ENCODE measurements at places on chromosomes 3 and 15.

- no peak for DNase-seq
Observed at GRCh38 chr3:157594413-157594812, 91.2 kb upstream of the VEPH1 start.

DNA sequence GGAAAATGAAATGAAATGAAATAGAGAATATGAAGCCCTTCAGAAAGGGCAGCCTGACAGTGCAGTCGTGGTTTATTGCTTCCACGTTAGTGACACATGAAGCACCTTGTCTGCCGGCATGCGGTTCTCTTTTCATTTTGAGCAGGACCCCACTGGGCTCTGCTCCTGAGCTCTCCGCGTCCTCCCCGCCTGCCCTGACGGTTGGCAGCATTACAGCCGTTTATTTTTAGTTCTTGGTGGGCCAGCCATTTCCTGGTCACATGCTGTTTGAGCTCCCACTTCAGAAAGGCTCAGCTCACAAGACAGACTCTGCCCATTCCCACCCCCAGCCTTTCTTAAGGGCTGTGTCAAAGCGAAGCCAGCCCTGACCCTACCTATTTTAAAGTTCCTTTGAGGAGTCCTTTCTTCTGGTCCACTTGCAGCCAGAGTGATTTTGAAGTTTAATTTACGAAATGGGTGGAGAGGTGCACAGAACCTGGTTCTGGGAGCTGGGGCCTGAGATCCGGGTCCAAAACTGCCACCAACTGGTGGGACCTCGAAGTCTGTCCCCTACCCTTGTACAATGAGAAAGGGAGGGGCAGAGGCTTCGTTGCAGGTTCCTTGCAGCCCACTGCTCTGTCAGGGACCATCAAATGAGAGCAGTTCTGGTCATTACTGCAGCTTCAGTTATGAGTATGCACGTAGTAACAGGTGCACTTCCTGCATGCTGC, 60.1 kb downstream of the MGLL start:
- DNase-seq: no peak

- DNase-seq: no peak
Observed at GRCh38 chr3:46865031-46865507, 1.8 kb upstream of the MYL3 start.

DNA sequence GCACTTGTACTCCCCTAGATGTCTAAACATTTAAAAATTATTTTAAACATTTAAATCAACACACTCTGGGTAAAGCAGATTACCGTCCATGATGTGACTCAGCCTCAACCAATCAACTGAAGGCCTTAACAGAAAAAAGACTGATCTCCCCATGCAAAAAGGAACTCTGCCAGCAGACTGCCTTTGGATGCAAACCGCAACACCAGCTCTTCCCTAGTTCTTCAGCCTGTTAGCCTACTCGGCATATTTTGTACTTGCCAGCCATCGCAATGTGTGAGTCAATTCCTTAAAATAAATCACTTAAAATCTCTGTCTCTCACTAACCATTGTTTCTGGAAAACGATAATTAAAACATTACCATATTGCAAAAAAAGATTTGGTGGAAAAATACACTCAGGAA, 375.9 kb downstream of the RSL24D1 start:
- DNase-seq: no peak

GRCh38 chr3:192850451-192850981, 67.1 kb downstream of the MB21D2 start:
- no peak for DNase-seq

DNA sequence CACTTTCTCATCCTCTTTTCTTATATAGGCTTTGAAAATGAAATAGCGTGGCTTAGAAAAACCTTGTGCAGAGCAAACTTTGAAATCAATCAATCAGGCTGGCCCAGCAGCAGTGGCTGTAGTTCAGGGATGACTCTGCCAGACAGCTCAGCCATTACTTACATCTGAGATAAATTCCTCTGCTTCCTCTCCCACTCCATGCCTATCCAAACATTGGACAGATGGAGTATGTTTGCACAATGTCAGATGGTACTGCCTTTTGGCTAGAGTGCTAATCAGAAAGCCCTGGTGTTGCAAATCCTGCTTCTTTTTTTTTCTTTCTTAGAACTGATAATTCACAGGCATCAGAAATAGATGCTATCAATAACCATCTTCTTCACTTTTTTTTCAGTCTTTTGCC, 1065.1 kb downstream of the AGBL1 start:
- DNase-seq: no peak

DNA sequence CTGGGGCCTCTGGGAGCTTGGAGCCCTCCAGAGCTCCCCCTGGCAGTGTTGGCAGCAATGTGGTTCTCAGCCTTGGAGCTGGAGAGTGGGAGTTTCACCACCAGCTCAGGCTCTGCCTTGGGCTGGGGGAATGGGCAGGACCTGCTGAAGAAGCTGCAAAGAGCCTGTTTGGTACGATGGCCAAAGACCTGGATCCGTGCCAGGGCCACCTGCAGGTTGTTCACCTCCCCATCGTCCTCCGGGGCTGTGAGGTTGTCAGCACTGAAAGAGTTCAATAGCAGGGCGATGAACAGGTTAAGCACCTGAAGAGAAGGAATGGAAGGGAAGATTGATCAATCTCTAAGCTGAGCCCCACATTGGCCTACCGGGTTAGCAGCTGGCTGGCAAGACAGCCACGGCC, 77.3 kb upstream of the SCN5A start:
- no peak for DNase-seq

DNA sequence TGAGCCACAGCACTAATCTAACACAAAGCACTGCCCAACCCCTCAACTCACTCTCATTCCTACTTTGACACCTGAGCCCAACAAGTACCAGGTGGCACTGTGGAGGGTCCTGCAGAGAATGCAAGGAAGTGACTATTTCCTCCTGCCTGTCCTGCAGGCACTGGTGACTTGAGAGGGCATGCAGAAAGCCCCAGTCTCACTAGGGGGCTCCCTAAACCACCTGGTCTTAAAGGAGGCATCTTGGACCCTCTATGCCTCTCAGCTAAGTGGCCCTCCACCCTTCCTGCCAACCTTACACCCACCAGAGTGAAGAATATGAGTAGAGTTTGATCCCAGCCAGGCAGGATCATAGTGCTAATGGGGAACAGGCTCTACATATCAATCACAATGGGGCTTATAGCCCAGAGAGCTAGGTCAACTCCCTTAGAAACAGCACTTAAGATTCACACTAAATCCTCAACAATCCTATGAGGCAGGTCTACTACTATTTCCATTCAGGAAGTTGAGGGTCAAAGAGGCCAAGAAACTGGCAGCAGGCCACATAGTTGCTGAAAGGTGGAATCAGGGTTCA, 15.2 kb downstream of the TRAIP start:
- DNase-seq: no peak

DNA sequence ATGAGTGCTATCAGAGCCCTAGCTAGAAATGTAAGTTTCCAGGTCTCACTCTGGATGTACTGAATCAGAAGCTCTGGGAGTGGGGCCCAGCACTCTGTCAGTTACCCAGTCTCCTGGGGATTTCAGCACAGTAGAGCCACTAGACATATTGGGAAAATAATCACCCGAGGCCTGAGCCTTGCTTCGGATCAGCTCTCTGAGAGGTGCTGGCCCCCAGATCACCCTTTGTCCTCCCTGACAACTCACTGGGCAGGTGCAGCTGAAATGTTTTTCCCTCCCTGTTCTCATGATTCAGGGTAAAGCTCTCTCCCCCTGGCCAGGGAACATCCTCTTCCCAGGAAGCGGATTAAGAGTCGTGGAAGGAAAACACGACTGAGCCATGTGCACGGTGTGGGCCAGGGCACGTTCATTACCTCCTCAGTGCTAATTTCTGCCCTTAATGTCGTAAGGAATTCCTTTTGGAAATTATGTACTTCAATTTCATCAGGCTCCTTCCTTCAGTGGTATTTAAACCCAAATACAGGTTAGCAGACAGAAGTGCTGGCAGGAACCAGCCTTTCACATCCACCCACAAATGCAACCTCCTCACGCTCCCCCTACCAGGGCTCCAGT, 296.7 kb upstream of the LYSMD4 start:
- DNase-seq: no peak

DNA sequence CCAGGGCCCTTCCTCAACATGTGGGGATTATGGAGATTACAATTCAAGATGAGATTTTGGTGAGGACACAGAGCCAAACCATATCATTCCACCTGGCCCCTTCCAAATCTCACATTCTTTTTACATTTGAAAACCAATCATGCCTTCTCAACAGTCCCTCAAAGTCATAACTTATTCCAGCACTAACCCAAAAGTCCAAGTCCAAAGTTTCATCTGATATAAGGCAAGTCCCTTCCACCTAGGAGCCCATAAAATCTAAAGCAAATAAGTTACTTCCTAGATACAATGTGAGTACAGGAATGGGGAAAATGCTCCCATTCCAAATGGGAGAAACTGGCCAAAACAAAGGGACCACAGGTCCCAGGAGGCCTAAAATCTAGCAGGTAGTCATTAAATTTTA, 309.5 kb upstream of the SLITRK3 start:
- no peak for DNase-seq

- DNase-seq: no peak
Observed at GRCh38 chr3:149462051-149462450, 12.4 kb upstream of the TM4SF4 start.

DNA sequence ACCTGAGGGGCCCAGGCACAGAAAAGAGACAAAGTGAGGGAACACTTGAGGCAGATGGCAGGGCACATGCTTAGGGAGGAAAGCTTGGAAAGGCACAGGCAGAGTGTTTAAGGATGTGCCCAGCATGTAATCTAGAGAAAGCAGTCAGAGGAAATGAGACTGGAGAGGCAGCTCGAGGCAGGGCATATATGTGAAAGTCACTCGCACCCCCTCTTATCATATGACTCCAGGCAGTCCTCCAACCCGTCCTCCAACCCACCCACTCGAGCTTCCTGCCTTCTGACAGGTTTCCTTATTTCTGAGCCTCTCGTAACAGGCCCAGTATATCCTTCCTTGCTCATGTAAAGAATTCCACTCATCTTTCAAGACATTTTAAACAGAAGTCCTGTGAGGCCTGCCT, 294.0 kb downstream of the SOX2 start:
- no peak for DNase-seq

DNA sequence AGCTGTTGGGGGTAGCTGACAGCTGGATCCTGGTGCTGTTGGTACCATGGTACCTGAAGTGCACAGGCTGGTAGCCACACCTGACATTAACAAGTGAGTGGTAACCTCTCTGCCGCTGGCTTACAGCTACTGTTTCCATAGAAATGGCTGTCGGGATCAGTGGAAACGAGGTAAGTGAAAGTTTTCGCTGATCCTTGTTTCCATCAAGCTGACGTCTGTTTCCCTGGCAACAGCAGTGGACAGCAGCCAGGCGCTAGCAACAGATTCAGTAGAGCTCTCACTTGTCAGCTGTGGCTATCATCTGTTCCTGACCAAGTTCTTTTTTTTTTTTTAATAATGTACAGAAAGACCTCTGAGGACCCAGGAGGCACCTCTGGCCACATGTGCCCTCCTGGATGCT, 166.2 kb downstream of the CHDH start:
- DNase-seq: no peak

DNA sequence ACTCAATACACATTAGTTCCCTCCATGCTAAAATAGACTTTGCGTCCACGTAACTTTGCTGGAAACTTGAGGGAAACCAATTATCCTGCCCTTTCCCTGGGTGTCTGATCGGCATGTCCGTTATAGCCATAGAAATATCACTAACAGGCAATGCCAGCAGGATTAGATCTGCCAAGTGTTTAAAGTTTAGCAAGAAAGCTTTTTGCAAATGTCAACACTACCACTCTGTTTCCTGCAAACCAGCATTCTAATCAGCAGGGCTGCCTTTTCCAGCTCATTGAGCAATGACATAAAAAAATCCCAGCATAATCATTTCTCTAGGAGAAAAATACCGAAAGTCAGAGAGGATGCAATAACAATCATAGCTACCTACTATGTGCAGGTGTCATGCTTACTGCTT, 60.9 kb downstream of the NOX5 start:
- DNase-seq: no peak

- no peak for DNase-seq
Observed at GRCh38 chr3:128844502-128844901, 34.9 kb upstream of the ACAD9 start.

- DNase-seq: no peak
Observed at GRCh38 chr15:60313906-60314305, 83.9 kb downstream of the ANXA2 start.

DNA sequence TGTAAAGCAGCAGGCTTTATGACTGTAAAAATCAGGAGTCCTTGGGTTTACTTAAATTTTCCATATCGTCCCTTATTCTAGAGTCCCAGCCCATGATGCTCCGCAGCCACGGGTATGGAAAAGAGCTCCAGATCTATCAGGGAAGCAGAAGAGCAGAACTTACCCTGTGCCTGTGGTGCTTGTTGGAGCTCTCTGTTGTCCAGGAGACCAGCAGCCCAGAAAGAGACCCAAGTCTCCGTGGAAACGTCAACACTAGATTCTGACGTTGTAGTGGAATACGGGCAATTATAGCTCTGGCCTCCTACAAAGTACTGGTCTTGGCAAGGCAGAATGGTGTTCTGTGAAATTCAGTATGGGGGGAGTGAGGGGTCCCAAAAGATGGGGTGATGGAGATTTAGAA, 2.0 kb downstream of the GMNC start:
- no peak for DNase-seq

GRCh38 chr15:88218557-88219221, 37.9 kb downstream of the NTRK3 start:
- DNase-seq: no peak

DNA sequence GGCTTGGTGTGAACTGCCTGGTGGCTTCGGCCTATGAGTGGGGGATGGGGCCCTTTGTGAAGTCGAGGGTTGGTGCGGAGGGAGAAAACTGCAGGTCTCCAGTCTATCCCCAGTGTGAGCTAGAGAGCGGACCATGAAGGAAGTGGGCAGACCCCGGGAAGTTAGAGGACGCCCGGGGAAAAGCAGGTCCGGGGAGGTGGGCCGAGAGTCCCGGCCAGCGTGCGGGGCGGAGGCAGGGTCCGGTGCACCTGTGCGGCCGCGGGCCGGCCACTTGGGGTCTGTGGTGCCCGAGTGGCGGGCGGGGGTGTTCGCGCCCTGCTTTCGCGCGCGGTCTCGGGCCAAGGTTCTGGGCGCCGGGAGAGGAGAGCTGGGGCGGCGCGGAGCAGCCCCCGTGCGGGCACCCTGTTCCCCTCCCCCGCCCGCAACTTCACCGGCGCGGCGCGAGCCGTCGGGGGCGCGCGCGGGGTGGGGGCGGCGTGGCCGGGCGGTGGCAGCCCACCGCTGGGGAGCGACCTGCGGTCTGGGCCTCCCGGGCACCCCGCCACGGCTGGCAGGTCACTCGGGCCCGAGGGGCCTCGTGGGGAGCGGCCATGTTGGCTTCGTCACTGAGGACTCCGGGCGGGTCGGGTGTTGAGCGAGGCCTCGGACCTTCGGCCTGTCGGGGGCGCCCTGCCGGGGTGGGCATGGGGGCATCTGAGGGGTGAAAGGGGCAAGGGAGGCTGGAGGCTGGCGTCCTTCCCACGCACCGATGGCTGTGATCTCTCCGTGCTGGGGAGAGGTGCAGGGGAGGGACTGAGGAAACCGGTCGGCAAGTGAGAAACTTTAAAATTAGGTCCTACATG, 4.8 kb downstream of the UBE2E1 start:
- peak; percentile 26 for DNase-seq

DNA sequence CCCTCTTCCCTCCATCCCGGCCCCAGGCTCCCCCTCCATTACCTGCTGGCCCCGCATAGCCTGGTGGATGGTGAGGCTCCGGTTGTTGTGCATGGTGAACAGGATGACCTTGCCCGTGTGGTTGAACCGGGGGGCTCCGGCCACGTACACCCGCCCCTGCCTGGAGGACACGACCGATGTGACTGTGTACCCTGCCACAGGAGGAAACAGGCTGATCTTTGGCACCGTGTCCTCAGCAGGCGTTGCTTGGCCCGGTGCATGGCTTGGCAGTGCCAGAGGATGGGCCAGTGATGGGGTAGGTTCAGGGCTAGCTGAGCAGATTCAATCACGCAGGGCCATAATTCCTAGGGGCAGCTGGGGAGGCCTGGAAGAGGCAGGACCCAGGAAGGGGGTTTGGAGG, 58.1 kb downstream of the FEM1B start:
- no peak for DNase-seq

All from stimulated activated CD4-positive, alpha-beta T cell treated with anti-CD3 and anti-CD28 coated beads, Interleukin-12 subunit alpha, Interleukin-12 subunit beta, amount 100 ng/mL, for 24 hours (primary cell).